Cardiac septum (tissue), 1 donor: ENCODE measurements at places on chromosomes 2 and 18. TPM values are rescaled to one million over a fixed set of nuclear protein-coding genes. Genes with fewer than 3 reads are reported as not detected.

DNA sequence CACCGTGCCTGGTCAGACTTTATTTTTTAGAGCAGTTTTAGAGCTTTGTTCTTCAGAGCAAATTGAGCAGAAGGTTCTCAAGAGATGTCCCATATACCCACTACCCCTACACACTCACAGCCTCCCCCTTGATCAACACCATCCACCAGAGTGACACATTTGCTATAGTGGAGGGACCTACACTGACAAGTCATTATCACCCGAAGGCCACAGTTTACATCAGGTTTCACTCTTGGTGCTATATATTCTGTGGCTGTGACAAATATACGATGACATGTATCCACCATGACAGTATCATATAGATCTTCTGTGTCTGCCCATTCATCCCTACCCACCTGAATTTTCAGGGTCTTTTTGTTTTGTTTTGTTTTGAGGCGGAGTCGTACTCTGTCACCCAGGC, 15.4 kb upstream of the ATP6V1C2 start:
- no peak for DNase-seq

GRCh38 chr2:178782236-178782635, 25.0 kb downstream of the TTN start:
- DNase-seq, result no peak

- DNase-seq, result peak; percentile 71
Observed at GRCh38 chr2:239298116-239298804, 102.6 kb downstream of the HDAC4 start.

DNA sequence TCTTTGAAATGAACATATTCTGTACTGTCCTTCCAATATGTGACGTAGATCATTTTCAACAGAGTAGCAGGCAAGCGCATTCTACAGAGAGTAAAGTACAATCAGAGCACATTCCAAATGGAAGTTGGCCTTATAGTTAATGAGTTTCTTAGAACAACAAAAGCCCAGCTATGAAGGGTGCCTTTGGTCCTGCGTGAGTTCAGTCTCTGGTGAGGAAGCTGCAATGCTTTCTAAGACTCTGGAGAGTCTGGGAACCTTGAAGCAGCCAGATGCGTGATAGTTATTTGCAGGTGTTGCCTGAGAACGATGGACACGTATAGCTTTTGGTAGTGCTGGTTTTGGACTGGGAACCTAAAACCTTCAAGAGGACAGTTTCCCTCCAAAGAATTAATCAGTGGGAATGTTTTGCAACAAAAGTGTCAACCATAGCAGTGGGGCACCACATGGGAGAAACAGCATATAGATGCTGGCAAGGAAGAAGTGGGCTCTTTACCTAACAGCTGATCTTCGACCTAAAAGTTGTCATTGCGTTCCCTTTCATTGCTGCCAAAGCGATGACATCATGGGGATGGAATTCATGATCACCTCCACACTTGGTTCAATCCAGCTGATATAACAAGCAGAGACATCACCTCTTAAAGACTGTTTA, 9.3 kb upstream of the SNORC start:
- no peak for DNase-seq

DNA sequence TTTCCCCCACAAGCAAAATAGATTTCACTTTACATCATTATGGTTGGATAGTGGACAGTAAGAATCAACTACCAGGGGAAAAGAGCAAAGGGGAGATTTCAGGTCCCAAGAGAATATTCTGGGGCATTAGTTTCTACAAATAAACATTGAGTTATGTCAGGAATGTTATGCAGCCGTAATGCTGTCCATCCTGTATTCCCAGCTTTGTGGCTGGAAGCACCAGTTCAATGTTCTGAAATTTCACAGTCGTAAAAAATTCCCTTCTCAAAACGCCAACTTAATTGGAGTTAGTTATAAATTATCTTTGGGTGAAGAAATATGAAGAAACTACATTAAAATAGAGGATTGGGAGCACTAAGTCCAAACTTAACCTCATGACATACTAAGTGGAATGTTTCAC, 141.5 kb upstream of the FIGN start:
- DNase-seq, result no peak

GAL3ST2 gene
- total RNA-seq, result not detected

DNA sequence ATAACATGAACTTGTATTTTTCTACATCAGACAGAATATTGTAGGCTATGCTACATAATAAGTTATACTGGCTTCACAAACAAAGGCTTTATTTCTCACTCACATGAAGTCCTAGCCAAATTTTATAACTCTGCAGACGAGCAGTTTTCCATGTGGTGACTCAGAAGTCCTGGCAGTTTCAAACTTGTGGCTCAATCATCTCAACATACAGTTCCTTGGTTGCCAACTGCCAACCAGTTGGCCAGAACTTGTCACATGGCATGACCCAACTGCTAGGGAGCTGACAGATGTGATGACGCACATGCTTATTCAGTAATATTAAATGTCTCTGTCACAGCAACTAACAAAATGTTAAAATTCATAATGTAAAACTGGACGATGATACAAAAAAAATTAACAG, 63.8 kb upstream of the ZC3H15 start:
- no peak for DNase-seq

- peak; percentile 66 for DNase-seq
Observed at GRCh38 chr2:95058989-95059641, 33.6 kb downstream of the MAL start.

DNA sequence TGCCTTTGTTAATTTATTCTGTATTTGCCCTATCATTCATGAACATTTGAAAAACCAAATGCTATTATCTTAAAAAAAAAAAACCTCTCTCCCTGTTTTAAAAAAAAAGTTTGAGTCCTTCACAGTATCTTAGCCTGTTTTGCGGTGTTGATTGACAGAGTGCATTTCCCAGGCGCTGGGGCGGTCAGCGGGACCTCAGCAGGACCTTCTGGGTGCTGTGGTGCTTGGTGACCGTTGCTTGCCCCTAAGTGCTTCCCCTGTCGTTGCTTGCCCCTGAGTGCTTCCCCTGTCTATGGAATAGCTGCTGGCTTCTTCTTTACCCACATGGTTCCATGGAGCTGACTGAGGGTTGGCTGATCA, 12.1 kb downstream of the ATP6V1C2 start:
- DNase-seq, result no peak

VAMP8 gene
- 8.2 TPM for total RNA-seq

- peak; percentile 66 for DNase-seq
Observed at GRCh38 chr2:97741251-97741650, 27.9 kb downstream of the ZAP70 start.

- DNase-seq, result no peak
Observed at GRCh38 chr2:236600892-236601291, 31.3 kb downstream of the ACKR3 start.

C2orf69 gene
- total RNA-seq, result 8.7 TPM

- no peak for DNase-seq
Observed at GRCh38 chr18:50075772-50076171, 119.2 kb downstream of the MYO5B start.

DNA sequence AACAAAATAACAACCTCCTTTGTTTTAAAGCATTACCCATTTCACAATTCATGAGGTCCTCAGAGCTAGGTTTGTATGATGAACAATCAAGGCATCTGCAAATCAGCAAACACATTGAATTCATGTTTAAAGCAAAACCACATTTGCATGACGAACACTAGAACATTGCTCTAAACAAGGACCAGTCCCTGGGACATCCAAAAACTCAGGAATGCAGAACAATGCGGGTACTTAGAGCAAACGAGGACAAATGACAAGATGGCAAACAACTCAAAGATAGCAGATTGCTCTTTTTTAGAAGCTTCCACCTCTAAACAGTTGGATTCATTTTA, 45.7 kb upstream of the RALBP1 start:
- DNase-seq, result no peak
